Activated naive CD8-positive, alpha-beta T cell treated with anti-CD3 and anti-CD28 coated beads for 36 hours (primary cell): ENCODE measurements at places on chromosomes 6 and 20. TPM values are rescaled to one million over a fixed set of nuclear protein-coding genes. Genes with fewer than 3 reads are reported as not detected.

GRCh38 chr20:32297439-32297838 is 20.0 kb downstream of the KIF3B start:
- no peak for DNase-seq

DNA sequence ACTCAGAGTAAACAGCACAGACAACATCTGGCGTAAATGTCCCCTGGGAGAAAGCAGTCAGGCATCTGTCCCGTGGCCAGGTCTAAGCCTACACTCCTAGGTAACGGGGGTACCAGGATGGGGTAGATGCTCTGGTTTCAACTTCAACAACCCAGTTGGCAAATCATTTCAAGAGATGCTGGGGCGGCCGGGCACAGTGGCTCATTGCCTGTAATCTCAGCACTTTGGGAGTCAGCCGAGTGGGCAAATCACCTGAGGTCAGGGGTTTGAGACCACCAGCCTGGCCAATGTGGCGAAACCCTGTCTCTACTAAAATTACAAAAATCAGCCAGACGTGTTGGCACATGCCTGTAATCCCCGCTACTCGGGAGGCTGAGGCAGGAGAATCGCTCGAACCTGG is 12.3 kb downstream of the PREX1 start:
- no peak for DNase-seq

- no peak for DNase-seq
These were observed 31.3 kb downstream of the TRMT11 start for GRCh38 chr6:126017668-126018067.

DNA sequence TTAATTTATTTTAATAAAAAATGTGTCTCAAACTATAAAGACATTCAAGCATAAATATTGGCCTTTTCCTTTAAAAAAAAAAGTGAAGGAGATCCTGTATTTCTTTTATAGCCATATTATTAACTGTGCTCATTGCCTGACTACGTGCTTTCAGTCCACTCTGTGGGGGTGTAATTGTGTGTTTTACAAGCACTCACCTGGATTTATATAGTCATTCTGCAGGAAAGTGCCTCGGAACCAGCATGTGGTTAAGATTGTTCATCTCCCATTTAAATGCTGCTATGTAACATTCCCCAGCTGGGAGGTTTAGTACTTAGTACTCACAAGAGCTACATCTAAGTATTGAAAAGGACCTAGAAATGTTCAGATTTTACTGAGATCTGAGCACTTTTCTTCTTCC is 47.9 kb upstream of the SLC22A16 start:
- no peak for DNase-seq

- no peak for DNase-seq
These were observed 1.0 kb downstream of the HCRTR2 start for GRCh38 chr6:55175078-55176049.

GRCh38 chr6:169622618-169623017 is 79.2 kb downstream of the WDR27 start:
- DNase-seq: no peak

The RAET1L gene
- not detected for total RNA-seq
